Stimulated activated CD4-positive, alpha-beta T cell treated with anti-CD3 and anti-CD28 coated beads, Interleukin-1b, Interleukin-23, amount 100 ng/mL, for 1 hour (primary cell): ENCODE measurements at places on chromosomes 16 and 17.

- no peak for DNase-seq
Observed at GRCh38 chr16:62846399-62847057, 810.3 kb upstream of the CDH8 start.

GRCh38 chr17:18108401-18109312, at the start of gene MYO15A:
MYO15A (plus strand) TSS chr17:18108756; CDS start chr17:18118801, 10,045 bp downstream.
- DNase-seq: no peak

GRCh38 chr17:43363181-43363925, 35.4 kb upstream of the ARL4D start:
- DNase-seq: no peak

GRCh38 chr16:55126456-55126855, 195.8 kb downstream of the IRX5 start:
- DNase-seq: no peak

DNA sequence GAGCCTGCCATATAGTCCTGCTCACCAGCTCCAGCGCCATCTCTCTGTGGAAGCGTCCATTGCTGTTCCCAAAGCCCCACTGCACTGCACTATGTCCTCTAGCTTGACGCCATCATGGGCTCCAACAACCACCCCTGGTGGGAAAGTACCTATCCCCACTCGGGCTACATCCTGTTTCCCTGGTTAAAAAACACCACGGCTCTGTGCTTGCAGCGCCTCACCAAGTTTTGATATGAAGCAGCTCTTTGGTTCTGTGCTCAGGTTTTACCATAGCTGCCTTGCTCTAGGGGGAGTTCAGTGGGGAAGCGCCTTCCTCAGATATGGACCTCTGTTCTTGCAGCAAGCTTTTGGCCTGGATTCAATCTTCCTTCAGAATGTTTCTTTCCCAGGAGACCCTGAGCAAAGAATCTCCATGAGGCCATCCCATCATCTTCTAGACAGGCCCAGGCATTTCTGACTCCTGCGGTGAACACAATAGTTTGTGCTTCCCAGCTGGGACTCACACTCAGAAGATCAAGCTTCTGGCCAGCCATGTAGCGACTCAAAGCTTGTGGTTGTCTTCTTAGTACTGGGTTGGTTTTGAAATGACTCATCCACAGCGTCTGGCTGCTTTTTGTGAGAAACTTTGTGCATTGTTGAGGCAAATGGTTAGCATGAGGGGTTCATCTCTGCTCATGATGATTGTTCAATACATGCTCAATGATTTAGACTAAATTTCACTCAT, 39.5 kb downstream of the DYNLRB2 start:
- no peak for DNase-seq

DNA sequence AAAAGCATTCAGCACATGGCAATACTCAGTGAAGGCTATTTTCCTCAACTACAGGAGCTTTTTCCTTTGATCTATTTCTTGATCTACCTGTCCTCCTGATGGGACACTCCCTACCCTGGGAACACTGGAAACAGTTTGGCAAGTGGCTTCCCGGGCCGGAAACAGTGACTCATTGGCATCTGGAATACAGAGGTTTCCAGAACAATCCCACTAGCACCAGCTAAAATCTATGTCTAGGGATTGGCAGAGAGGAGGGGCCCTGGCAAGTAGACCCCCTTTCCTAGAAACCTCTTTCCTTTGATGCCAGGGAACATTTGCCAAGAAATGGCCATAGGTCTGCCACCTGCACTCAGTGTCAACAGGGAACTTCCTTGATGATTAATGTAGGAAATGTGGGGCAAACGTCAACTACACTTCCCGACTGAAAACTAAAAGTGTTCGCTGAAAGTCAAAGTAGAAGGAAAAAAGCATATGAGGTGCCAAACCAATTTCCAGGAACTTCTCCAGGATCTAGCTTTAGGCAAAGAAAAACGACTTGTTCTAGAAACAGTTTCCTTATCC, 30.4 kb upstream of the FBXW10B start:
- DNase-seq: no peak

GRCh38 chr17:76204277-76204676, 36.0 kb downstream of the RNF157 start:
- DNase-seq: no peak

GRCh38 chr17:7573324-7574080, 5.9 kb upstream of the CD68 start:
- peak; percentile 80 for DNase-seq

DNA sequence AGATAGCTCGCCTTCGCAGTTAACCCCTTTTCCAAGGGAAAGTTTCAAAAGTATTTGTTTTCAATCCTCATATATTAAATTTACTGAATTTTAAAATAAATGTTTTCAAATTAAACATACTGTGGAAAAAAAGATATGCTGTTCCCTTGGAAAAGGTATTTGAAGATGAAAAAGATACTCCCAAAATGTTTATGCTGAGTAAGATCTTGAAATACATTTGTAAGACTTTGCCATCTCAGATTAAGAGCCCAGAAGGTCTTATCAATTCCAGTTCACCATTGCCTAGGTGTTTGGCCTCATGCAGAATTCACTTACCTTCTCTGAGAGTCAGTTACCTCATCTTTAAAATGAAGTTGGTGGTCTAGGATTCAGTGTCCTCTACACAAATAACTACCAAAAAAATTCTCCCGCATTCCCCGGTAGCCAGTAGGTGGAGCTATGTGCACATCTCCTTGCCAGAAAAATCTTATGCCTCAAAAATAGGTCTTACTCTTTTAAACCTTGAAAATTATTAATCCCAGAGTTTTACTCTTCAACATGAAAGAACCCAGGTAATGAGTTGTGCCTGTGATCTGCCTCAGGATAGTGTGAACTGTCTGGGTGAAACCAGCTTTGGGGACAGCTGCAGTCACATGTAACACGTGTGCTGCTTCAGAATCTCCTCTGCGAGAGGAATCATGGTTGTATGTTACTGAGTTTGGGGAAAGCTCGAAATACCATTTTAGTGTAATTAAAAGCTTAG, 178.3 kb downstream of the MRTFB start:
- peak; percentile 14 for DNase-seq

- no peak for DNase-seq
Observed at GRCh38 chr17:33888455-33888854, 366.6 kb upstream of the CCL2 start.

DNA sequence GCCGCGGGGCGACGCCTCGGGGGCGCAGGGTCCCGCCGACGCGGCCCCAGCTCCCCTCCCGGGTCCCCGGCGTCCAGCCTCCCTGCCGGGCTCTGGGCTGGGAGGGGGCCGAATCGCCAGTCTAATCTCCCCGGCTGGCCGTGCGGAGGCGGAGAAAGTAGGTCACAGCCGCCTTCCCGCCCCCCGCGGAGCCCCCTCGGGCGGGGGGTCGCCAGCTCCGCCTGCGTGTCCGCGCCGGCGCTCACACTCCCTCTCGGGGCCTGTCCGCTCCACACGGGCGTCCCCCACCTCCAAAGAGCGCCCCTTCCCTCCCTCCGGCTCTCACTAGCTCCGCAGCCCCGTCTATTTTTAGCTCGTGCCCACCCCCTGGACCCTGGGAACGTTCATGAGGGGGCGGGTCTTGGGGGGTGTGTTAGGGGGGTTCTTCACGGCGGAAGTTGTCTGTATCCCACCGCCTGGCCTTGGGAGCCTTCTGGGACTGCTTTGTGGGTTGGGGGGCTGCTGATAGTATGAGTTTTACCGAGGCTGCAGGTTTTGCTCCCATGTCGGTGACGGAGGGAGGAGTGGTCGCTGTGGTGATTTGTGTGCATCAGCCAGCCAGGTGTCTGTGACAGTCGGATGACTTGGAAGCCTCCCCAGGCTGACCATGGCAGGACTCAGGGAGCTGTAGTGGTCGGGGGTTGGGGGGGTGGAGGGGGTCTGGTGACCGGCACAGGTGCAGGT, 1.1 kb downstream of the ATP1B2 start:
- DNase-seq: no peak

GRCh38 chr16:1538804-1539520, 5.5 kb downstream of the TMEM204 start:
- DNase-seq: no peak

DNA sequence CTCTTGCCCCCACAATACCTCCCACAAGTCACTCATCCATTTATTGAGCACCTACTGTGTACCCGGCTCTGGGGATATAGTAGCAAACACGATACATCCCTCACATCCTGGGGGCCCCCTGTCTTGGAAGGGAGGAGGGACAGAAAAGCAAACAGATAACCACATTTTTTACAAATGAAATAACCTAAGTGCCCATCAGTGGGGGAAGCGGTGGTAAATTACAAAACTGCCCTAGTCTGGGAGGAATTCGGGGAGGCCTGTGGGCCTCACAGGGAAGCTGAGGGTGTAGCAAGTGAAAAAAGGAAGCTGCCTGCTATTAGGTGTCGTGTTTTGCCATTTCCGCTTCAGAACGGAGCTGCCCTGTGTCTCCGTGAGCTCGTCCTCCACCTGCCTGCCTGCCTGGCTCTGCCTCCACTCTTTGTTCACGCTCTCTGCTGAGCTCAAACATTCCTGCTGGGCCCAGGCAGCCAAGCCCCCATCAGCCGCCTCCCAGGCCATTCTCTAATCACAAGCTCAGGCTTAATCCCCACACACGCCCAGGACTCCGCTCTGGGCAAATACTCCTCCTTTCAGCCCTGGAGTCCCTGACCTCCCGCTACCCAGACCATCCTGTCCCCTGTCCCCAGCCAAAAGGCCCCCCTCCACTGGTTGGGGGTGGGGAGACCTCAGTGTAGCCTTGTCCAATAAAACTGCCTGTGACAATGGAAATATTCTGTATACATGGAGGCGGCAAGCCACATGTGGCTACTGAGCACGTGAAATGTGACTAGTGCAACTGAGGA, 10.2 kb upstream of the SEC14L5 start:
- DNase-seq: no peak

DNA sequence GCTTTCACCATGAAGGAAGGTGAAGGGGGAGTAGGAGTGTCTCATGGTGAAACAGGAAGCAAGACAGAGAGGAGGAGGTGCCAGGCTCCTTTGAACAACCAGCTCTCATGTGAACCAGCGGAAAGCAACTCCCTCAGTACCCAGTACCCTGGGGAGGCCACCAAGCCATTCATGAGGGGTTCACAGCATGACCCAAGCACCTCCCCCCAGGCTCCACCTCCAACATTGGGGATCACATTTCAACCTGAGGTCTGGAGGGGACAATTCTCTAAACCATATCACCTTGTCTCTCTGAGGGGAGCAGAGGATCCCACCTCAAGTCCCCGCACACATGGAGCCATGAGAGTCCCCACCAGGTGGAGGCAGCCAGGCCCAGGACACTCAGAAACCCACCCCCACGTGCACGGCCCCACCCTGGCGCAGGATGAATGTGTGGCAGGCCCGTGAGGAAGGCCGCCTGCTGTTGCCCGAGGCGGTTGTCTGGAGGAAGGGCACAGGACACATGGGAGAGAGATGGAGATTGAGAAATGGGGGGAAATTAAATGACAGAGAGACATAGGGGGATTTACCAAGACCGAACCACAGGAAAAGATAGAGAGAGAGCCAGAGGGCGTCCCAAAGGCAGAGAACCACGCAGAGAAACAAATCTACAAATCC, 85.9 kb downstream of the TMEM132E start:
- DNase-seq: no peak

GRCh38 chr16:48810803-48811453, 200.9 kb upstream of the N4BP1 start:
- DNase-seq: no peak

GRCh38 chr17:82817947-82818346, 21.9 kb downstream of the ZNF750 start:
- DNase-seq: no peak

- no peak for DNase-seq
Observed at GRCh38 chr16:64153718-64154117, 968.1 kb downstream of the CDH11 start.

GRCh38 chr16:50037662-50038220, 12.7 kb downstream of the CNEP1R1 start:
- DNase-seq: no peak

DNA sequence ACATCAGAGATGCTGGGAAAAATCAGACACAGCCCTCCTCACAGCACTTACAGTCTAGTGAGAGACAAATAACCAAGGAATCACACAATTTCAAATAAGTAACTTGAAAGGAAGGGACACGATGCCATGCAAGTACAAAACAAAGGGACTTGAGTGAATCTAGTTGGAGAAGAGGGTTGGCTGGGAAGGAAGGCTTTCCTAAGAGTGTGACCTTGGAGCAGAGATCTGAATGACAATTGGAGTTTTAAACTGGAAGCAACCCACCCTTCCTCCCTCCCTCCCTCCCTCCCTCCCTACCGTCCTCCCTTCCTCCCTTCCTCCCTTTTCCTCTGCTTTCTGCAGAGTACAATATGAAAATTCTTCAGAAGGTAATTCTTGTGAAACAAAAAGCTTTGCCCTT, 31.1 kb downstream of the ADAMTS18 start:
- DNase-seq: no peak

DNA sequence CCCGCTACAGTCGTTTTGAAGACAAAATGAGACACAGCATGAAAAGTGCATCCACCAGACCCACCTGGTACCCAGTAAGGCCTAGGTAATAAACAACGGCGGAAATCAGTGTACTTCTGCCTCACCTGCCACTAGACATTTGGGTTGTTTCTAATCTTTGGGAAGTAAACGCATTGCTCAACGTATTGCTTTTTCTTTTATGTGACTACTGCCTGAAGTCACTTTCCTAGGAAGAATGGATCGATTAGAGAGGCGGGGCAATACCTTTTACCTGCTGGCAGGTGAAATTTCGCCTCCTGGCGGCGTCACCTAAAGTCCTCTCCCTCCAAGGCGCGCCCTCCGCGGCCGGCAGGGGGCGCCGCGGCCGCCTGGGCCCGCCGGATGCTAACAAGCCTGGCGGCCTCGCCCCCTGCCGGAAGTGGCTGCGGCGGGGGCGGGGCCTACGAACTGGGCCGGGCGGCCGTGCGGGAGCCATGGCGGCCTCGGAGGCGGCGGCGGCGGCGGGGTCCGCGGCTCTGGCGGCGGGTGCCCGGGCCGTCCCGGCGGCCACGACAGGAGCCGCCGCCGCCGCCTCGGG, at the start of gene ATMIN:
Gene ATMIN, plus strand, starts transcription at position 445 of the 577 bp plus-strand sequence. Its CDS starts 29 bp downstream, at position 474.
- DNase-seq: peak; percentile 80

GRCh38 chr17:80478487-80479245, 2.3 kb upstream of the NPTX1 start:
- no peak for DNase-seq

DNA sequence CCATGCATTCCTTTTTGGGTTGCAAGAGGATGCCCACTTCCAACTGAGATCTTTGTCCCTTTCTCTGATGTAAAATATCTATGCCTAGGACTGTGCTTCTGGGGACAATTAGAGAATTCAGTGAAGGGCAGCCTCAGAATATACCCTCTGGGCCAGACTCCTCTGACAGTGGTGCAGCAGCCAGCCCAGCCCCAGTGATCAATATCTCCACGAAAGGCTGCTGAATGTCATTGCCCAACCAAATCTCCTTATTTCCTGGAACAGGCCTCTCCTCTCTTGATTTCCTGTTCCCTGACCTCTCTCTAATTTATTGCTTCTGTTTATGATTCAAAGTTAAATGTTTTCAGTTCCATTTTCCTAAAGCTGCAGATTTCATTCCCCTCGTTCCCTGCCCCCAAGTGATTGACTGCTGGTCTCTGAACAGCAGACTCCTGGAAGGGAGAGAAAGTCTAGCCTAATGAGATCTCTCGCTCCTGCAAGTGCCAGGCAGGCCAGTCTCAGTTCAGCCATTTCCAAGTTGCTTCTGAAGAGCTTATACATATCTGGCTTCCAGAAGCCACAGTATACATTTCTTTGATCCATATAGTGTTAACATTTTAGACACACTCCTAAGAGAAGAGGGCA, 104.4 kb upstream of the SALL1 start:
- DNase-seq: no peak

- DNase-seq: no peak
Observed at GRCh38 chr17:51015145-51015558, 105.5 kb downstream of the SPAG9 start.

- no peak for DNase-seq
Observed at GRCh38 chr17:30570596-30571265, 93.5 kb downstream of the GOSR1 start.
